ENCODE measurements at places on chromosomes 2 and 18.

GRCh38 chr2:175612280-175612679, 389.8 kb downstream of the LNPK start:
- DNase-seq: peak; percentile 40

DNA sequence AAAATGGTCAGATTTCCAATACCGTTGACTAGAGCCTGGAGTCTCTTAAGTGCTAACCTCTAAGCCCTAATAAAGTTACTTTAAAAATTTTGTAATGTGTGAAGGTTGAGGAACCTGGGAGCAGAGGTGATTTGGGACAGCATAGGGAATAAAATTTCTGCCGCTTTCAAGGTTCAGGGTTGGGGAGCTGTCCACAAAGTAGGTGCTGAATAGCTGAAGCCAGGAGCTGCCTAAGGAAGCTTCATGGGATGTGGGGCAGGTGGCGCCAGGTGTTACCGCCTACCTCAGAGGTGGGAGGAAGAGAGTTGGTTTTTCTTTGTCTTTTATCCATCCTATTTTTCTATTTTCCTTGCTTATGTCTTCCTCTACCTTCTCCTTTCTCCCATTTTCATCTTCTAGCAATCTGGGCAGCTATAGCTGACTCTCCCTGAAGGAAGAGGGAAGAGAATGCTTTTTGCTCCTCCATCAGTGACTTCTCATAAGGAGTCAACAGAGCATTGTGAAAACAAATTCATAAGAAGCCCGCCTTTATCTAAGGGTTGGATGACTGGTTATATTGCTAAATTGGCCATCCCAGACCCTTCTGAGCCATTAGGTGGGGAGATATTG, 178.7 kb downstream of the CLIP4 start:
- DNase-seq: no peak

- DNase-seq: no peak
Observed at GRCh38 chr18:11578799-11579198, 30.6 kb upstream of the SLC35G4 start.

DNA sequence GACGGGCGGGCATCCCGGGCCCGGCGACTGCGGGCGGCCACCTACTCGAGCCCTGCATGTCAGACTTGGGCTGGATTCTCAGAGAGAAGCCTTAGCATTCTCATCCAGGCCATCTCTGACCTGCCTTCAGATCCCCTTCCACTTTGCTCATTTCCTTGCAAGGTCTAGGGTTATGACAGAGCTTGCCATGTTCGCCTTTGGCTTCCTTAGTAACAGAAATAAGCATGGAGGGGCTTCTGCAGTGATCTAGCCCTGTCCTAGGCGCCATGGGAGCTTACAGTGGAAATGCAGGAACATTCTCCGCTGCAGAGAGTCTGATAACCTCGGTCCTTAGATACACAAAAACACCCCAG, 632 bp upstream of the ACVR1 start:
- no peak for DNase-seq

DNA sequence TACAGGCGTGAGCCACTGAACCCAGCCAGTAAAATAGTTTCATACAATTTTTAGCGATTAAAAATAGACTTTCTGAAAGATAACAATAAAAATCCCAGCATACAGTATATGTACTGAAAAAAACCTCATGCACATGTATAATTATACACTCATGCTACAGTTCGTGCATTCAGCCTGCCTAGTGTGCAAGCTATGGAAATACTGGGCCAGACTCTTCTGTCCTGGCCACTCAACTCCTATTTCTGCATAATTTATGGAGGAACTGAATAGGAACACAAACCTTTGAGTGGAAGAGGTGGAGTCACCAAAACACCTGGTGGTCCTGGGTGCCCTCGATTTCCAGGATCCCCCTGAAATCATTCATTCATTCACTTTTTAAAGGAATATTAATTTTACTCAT, 64.7 kb downstream of the COL4A4 start:
- no peak for DNase-seq

GRCh38 chr18:58695772-58696171, 24.5 kb downstream of the MALT1 start:
- DNase-seq: no peak

- no peak for DNase-seq
Observed at GRCh38 chr2:74648009-74648443, at the start of gene M1AP. TSS of gene M1AP (minus strand) at chr2:74648330. CDS start at chr2:74640275, 8,055 bp downstream.

GRCh38 chr2:131056932-131057287, 36.4 kb downstream of the FAM168B start:
- no peak for DNase-seq

DNA sequence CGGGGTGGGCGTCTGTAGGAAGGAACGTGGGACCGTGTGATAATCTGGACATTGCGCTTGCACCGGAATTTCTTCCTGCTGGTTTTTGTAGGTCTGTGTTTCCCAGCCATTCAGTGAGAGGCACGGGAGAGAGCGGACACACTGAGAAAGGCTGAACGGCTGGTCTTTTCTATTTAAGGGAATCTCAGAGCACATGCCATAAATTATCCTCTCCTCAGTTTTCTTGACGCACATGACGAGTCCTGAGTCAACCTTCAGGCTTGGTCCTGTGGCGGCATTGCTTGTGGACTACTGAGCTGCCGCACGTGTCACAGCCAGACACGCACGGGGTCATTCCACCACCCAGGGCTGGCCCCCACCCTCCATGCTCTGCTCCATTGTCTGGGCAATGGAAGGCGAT, 519.3 kb upstream of the ID2 start:
- DNase-seq: no peak

DNA sequence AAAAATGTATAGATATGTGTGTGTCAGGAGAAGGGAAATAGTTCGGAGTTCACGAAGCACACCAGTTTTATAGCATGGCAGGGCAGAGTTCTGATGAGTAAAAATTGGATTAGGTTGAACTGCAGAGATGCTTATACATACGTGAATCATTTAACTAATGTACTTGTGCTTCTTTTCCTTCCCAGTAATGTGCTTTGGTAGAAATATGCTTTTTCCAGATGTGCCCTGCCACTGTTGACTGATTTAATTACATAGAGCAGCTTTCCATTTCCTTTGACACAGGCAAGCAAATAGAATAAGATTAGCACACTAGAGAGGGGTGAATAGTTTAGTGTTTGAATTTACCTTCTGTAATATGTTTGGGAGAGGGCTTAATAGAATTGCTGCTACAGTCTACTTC, 28.9 kb upstream of the ARMC9 start:
- DNase-seq: no peak

DNA sequence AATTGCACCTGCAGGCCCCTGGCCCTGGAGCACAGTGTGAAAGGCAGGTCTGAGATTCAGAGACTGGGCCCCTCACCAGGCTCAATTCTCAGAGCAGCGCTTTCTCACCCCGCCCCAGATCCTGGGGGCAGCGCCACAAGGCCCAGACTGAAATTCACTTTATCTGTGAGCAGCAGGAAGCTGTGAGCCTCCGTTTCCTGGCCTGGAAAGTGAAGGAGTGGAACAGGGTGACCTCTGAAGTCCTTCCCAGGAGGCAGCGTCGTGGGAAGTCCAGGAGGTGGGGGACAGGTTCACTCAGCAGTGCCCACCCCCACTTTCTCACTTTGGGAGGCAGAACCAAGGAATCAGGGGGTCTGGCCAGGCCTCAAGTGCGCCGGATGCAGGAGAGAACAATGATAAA, 235.4 kb downstream of the NDUFA10 start:
- no peak for DNase-seq

GRCh38 chr2:12910431-12910830, 193.7 kb downstream of the TRIB2 start:
- DNase-seq: no peak

DNA sequence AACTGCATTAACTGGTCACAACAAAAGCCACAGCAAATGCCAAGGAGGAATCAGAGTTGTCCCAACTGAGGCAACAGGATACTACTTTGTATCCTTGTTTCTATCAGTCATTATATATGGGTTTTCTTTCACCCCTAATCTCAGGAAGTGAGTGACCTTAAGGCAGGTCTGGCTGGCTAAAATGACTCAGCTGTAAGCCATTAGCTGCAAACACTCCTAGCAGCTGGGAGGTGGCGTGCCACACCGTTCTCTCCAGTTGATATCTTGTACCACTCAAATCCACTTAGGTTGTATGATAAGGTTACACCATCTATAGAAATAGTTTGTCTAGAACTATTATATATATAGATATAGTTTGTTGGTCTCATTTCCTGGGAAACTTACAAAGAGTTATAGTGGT, 171.1 kb upstream of the MC4R start:
- DNase-seq: no peak

GRCh38 chr2:227674485-227674884, 7.9 kb downstream of the SCYGR5 start:
- DNase-seq: no peak

GRCh38 chr2:168632709-168633121, 169.7 kb upstream of the NOSTRIN start:
- DNase-seq: peak; percentile 62

- no peak for DNase-seq
Observed at GRCh38 chr18:48326901-48327675, 82.1 kb downstream of the ZBTB7C start.

DNA sequence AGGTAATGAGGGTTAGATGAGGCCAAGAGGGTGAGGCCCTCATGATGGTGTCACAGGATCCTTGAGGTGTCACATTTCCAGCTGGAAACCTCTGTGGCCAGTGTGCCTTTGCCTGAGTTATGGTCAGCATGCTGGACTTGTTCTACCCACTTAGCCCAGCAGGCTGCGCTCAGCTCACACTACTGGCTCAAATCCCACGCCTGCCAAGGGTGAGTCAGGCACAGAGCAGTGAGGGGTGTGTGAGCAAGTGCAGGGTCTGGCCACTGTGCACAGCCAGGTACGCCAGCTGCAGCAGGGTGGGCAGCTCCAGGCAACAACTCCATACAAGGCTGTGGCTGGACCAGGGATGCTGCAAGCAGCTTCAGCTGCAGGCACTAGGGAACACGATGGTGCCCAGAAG, 616.6 kb upstream of the FSHR start:
- DNase-seq: no peak

DNA sequence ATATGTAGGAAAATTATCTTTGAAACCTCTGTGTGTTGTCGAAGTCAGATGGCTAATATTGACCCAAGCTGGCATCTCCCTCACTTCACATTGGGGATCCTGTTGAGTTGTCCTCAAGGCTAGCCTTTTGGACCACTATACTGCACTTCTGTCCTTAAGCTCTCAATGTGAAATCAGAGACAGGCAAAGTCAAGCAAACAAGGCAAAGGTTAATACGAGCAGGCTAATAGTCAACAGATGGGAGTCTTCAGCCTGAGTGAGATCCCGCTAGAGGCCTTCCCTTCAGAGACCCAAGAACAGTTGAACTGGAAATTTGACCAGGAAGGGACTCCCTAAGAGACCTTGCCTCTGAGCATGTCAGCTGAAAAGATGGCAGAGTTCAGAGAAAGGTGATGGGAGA, 475.4 kb downstream of the PARD3B start:
- DNase-seq: no peak

GRCh38 chr2:232892843-232893242, 22.8 kb downstream of the SNORC start:
- DNase-seq: no peak

DNA sequence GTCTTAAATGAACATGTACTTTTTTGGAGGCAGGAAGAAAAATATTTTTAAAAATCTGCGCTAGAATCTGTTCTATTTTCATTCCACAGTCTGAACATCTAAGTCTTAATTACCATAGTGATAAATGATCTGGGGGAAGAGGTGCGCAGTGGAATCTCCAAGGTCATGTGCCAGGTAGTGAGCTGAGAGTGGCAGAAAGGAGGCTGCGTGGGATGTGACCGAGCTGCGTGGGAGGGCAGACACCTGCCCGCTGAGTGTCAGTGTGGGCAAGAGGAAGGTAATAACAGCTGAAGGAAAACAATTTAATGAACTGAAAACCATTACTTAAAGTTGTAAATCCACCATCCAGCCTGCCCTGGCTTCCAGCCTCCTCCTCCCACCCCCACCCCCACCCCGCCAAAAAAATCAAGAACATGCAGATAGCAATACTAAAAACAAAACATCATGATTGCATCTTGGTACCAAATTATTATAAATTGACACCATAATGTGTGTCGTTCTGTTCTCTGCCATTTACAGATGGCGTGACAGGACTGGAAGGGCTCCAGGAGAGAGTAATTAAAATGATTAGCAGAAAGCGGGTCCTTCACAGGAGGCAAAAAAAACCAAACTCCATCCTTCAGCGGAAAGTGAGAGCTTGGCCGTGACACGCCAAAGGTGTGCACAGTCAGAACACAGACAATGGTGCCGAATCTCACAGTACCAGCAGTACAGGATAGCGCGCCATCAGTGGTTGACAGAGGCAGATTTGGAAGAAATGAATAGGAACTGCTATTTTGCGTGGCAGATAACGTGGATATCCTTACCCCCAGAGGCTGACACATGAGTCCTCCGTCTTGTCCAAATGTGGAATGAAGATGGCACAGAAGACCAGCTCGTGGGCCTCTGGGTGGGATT, 11.4 kb upstream of the DTNB start:
- DNase-seq: no peak

DNA sequence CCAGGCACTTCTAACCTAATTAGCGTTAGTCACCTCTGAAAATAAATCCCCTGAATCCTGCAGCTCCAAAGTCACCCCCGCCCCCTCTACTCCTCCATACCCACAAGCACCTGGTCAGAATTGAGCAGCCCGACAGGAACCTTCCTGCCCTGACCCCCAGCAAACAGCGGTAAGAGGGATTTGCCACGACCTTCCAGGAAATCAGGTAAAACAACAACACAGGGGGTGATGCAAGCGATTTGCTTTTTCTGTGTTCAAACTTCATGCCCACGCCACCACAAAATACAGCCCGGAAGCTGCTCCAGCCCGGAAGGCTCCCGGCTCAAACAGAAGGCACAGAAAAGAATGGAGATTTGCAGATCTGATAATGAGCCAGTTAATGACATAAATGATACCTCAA, 367.1 kb downstream of the GPD2 start:
- DNase-seq: no peak

- DNase-seq: no peak
Observed at GRCh38 chr2:218755567-218756404, 26.2 kb upstream of the CYP27A1 start.

- no peak for DNase-seq
Observed at GRCh38 chr2:122077114-122077513, 321.7 kb downstream of the TSN start.

GRCh38 chr2:241966647-241967466, 97.3 kb downstream of the RTP5 start:
- DNase-seq: no peak

DNA sequence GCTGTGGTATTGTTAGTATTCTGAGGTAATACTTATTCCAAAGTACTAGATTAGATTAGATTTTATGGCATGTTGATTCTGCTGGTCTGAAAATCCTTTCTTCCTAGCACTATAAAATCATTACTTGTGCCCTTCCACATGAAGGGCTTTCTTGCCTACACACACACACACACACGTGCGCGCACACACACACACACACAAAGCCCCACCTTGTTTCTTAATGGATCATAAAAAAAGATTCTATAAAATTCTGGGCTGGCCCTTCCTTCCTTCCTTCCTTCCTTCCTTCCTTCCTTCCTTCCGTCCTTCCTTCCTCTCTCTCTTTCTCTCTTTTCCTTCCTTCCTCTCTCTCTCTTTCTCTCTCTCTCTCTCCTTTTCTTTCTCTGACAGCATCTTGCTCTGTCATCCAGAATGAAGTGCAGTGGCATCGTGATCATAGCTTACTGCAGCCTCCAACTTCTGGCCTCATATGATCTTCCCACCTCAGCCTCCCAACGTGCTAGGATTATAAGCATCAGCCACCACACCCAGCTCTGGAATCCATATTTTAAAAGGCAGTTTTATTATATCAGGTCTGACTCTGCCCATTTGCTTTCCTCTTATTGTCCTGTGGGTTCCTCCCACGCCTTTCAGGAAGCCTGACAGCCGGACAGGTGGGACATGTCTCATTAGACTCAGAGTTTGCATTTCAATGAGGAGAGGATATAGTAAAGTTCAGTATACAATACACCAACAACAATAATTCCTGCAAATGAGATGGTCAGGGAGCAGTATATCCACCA, 321.1 kb downstream of the PIK3C3 start:
- DNase-seq: no peak
